ENCODE measurements at places on chromosomes 4 and X. TPM values are rescaled to one million over a fixed set of nuclear protein-coding genes. Genes with fewer than 3 reads are reported as not detected.

GRCh38 chr4:106269711-106270110 is 46.3 kb downstream of the TBCK start:
- no peak for DNase-seq

DNA sequence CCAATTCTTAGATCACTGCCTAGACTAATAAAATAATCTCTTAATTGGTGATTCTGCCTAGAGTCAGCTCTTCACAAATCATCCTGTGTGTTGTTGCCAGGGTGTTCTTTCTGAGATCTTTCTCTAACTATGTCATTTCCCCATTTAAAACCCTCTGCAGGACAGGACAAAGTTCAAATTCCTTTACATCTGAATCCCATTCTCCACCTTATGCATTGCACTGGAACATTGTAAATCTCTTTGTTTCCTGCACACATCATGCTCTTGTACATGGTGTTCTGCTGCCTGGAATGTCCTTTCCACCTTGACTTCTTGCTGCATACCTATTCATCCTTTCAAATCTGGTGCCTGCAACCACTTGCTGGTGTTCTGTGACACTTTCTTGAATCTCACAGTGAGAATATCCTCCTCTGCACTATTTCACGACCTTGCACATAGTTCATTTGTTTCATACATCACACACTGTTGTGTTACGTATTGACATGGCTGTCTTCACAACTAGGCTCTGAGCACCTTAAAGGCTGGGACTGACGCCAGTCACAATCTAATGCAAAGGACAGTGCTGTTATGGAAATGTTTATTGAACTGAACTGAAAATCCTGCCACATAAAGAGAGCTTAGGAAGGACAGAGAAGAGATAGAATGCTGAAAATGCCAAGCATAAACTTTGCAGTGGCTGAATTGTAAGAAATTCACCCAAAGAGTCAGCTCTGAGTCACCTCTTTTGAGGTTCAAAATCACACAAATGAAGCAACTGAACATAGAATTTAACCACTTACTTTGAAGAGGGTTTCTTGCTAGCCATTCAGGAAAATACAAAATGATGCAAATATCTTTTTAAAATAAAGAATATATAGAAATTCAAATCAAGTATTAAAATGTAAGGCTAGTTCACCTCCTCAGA is 26.4 kb upstream of the SMIM14 start:
- no peak for DNase-seq

GRCh38 chrX:132615391-132616131 is 126.7 kb upstream of the MBNL3 start:
- DNase-seq, result peak; percentile 31

The RPA4 gene
- total RNA-seq, result 0.17 TPM

The MPC1L gene
- total RNA-seq, result not detected

Data from pancreas (tissue), 10 donors.